ENCODE measurements at places on chromosomes 1 and 21.
A peak's percentile ranks its signal among the peaks of the same experiment; 100 is the strongest.

DNA sequence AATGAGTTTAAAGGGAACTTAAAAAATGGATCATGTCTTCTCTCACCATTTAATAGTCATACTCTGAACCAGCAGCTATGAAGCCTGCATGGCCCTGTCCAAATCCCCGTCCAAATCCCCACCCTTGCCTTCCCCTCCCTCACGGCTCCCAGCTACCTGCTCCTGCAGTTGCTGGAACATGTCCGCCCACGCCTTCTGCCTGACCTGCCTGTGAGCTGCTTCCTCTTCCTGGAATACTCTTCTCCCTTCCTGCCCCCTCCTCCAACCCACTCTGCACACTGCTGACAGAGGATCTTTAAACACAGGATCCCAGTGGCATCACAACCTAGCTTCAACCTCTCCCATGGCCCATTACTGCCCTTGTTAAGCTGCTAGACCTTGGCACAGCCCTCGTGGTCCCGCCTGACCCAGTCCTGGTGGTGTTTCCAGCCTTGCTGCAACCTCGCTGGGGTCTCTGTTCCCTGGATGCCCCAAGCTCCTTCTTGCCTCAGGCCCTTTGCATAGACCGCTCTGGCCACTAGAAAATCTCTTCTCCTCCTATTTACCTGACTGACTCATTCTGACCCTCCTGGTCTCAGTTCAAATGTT is 118.3 kb downstream of the PTPRU start:
- DNase-seq = no peak

DNA sequence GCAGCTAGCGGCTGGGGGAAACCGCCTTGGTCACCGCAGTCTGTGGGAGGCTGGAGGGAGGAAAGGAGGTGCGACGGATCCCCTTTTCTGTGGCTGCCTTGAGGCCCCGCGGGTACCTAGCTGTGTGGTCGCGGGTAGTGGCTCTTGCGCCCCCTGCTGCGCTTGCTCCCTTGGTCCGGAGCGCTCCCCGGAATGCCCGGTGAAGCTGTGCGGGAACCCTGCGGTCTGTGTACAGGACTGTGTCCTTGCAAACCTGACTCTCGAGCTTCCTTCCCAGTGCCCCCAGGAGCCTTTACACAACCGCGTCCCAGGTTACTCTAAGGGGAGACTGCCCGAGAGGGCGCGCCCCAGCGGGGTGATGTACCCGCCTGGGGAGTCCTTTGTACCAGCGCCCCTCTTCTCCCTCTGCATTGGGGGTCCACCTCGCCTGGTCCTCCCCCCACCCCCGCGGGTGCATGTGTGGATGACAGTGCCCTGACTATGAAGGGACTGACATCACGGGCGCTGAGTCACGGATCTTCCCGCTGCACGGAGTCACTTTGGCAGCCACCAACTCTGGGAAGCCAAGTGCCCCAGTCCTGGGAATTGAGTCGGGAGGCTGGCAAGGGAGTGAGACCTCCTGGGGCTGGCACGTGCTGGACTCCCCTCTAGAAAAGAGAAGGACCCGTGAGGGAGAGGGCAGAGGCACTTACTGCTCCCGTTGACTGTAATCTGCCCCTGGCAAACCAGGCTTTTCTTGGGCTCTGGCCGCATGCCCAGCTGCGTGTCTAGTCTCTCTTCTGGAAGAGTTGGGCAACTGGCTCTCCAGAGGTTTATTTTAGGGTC is 816 bp downstream of the IL6R start:
- DNase-seq = peak; percentile 60

- DNase-seq = no peak
These were observed 6.1 kb upstream of the SARS1 start for GRCh38 chr1:109207467-109208103.

GRCh38 chr1:240794046-240794843 is 182.3 kb upstream of the GREM2 start:
- no peak for DNase-seq

DNA sequence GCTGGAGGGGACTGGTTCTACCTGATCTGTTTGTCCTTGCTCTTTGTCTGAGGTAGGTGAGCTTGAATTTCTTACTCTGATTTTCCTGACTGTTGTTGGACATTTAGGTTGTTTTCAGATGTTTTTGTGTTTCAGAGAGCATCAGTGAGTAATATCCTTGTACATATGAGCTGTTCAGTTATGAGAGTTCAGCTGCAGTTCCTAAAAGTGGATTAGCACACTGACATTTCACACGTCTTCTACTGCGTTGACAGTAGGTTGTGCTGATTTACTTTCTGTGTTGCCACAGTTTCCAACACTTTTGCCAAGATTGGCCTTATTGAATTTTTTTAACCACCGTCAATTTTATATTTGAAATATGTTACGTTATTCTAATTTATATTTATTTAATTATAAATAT is 27.7 kb downstream of the CXADR start:
- DNase-seq = no peak

GRCh38 chr1:246629030-246629429 is 62.8 kb downstream of the CNST start:
- no peak for DNase-seq

- no peak for DNase-seq
These were observed 2.9 kb upstream of the GPX7 start for GRCh38 chr1:52599236-52599635.

GRCh38 chr1:234926559-234927311 is 201.9 kb downstream of the TOMM20 start:
- no peak for DNase-seq

- no peak for DNase-seq
These were observed 16.5 kb upstream of the LCE2D start for GRCh38 chr1:152646656-152647055.

DNA sequence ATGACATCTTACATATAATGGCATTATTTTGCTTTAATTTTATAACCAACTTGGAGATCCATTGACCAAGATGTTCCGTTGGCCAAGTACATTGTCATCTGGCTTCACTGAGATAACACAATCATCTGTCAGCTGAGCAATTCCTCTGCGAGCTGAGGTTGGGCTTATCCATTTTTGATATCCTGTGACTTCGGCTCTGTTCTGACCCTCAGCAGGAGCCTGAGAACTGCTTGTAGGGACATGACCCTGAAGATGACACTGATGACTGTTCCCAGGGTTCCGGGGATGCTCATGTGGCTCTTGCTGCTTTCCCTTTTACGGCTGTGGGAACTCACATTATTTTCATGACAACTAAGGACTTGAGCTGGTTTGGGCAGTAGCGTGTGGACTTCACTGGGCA is 51.2 kb downstream of the TLR5 start:
- DNase-seq = no peak

DNA sequence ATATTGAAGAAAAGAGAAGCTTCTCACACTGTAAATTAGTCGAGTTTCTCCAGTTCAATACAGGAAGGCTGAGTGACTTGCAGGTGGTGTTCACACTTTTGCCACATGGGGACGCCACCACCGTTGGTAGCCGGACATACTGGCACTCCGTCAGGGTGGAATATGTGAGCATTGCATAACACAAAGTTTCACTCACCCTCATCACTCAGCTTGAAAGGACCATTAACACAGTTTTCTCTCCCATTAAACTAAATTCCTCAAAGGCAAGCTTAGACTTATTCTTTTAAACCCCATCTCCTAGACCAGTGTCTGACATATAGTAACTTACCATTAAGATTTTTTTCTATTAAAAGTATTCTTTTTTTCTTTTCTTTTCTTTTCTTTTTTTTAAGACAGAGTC is 105.3 kb upstream of the SERBP1 start:
- DNase-seq = peak; percentile 52

- DNase-seq = no peak
These were observed 63.4 kb upstream of the TARBP1 start for GRCh38 chr1:234542211-234542850.

DNA sequence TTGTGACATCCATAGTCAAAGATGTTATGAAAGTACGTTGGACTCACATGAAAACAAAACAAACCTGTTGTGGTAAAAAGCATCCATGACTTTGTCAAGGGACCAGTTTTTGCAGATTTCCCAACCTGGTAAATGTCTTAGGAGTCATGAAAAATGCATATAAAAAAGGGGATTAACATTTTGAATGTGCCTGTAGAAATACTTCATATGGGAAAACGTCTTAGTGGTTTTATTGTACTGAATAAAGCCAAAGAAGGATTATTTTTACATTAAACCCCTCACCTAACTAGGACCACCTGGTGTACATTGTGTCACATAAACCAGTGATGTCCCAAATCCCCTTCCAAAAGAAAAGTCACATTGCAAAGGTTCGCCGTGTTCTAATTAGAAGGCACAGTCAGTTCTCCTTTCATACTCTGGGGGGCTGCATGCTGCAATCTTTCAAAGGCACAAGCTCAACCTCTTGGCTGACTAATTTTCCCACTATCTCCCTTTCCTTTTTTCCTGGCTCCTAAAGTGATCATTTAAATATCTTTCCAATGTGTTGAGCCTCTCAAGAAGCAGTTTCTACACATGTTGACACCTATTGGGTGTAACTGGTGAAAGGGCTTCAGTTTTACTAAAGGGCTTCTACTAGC is 119.8 kb upstream of the SPAG17 start:
- no peak for DNase-seq

DNA sequence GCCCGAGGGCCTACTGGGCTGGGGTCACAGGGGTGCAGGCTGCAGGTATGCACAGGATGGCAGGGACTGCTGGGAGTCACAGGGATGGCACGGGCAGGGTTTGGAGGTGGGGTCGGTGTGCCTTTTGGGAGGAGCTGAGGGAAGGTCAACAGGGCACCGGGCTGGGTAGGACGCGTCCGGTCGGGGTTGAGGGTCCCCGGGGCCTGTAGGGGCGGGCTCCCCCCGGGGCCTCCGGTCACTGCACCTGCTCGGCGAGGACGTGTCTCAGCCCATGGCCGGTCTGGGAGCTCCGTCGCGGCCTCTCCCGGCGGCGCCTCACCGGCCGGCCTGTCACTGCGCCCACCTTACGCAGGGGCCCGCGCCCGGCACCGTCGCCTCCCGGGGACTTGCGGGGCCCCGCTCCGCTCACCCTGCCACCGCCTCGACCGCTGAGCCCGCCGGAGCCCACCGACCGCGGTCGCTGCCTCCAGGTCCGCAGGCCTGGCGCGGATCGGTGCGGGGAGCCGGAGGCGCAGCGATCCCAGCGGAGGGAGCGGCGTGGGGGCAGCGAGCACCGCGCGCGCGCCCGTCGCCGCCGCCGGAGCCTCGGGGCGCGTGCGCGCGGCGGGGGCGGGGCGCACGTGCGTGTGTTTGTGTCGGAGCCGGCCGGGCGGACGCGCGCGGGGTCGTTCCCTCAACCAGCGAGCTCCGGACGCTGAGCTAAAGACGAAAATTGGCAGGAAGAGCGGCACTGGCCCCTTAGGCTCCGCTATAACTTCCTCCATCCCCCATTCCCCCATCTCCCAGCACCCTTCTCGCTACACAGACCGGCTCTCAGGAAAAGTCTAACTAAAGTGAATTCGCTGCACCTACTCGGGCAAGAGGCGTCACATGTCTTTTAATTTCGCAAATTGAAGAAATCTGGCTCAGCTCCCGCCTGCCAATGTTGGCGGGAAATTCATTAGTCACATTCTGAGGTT is at the start of gene AMIGO1:
Gene AMIGO1 (minus strand): TSS at position 552 of the 959 bp plus-strand sequence. CDS start 815 bp downstream, outside the sequence.
- DNase-seq = peak; percentile 71

DNA sequence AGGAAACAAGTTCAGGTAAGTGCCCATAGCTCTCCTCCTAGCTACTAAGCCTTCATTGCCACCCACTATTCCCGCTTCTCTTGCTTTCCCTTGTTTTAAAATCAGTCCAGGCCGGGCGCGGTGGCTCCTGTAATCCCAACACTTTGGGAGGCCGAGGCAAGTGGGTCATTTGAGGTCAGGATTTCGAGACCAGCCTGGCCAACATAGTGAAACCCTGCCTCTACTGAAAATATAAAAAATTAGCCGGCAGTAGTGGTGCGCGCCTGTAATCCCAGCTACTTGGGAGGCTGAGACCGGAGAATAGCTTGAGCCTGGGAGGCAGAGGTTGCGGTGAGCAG is 4.4 kb upstream of the CTTNBP2NL start:
- DNase-seq = no peak
